NCI-H774 (cell line): ENCODE measurements at places on chromosomes 1 and 21.

GRCh38 chr1:47786316-47786715 lies 210.9 kb downstream of the TRABD2B start:
- DNase-seq, result no peak

DNA sequence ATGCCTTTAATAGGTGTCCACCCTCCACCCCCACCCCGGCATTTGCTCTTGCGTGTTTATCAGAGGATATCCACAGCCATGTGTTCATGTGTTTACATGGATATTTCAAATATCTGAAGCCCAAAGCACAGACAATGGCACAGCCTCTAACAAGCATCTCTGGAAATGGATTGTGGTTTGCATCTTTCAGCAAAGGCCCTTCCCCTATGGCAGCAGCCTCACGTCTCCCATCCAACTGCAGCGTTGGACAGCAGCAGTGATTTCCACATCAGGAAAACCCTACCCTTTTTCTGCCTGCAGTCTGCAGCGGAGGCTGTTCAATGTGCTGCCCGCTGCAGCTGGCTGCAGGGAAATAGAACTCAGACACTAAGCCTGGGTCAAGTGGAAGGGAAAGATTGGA lies 1.6 kb downstream of the RASSF5 start:
- no peak for DNase-seq

GRCh38 chr21:27047283-27047657 lies 80.4 kb upstream of the ADAMTS5 start:
- DNase-seq, result no peak

DNA sequence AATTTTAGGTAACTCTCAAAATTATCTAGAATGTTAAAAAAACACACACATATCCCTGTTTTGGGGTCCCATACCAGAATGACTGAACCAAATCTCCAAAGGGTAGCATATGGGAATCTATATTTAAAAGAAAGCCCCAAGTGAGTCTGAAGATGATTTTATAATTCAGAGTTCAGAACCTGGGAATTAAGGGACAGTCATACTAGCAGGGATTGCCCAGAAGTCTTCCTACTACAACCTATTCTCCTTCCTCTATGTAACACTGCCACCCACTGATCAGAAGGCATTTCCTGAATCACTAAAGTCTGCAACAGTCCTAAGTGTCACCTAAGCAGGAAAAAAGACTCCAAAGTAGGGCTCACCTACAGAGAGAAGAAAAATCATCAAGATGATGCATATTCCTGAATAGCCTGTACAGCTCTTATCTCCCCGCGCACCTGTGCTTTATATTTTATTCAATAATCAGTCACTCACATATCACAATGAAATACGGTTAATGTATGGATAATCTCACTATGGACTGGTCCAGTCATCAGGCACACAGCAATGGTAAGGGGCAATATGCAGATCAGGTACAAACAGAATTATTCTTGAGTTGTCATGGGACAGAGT lies 4.9 kb downstream of the RGS1 start:
- DNase-seq, result no peak

- DNase-seq, result no peak
Measured at GRCh38 chr1:246674049-246674448, 50.2 kb upstream of the SCCPDH start.

DNA sequence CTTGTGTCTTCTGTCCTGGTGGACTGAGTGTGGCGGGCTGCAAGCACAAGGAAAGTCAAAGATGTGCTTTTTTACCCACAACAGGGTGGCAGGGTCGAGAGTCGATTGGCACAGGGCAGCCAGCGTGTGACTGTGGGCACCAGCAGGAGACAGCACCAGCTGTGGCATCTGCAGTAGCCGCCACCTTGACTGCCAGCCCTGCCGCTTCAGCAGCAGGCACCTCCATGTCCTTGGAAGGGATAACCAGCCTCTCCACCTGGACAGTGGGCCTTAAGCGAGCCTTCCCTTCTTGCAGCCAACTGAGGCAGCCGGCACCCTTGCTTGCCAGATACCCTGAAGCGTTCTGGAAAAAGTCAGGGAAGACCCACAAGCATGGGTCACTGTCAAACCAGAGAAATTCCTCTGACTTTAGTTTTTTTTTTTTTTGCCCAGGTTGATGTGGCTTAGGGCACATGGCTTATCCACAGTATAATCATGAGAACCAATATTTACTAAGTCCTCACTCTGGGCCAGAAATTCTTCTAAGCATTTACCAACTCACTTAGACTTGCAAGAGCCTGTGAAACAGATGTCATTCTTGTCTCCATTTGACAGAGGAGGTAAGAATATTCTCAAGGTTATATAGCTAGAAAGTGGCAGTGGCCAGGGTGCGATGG lies 30.1 kb upstream of the PTGFRN start:
- DNase-seq, result no peak

DNA sequence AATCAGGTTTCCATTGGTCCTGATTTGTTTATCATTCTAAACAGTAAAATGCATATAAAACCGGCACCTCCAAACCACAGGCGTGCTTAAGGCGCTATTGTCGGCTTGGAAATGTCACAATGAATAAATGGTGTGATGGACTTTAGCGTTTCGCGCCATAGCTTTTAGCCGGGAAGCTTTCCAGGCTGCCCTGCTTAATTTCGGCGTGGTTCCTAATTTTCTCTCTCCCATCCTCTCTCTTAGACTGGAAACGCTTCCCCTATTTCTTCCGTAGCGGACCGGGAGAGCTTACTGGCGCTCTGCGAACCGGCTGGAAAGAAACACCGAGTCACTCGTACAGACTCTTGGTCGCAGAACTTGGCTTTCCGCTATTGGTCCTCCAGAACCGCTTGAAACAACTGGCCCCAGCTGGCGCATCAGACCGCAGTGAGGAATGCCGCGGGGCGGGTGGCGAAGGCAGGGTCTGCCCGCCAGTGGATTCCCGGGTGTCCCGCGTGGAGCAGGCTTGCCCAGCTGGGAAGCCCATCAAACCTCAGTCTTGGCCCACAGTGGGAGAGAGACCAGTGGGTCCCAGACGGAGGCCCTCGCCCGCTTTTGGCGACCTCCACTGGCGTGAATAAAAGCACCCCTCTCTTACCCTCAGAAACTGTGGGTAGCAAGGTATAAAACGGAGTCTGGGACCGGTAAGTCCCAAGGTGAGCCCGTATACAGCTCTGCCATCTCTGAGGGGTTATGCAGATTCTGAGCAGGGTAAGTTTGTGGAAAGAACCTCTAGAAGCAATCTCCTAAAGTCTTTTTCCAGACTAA lies 4.0 kb upstream of the LHX8 start:
- DNase-seq, result no peak

GRCh38 chr21:42850866-42851391 lies 28.4 kb downstream of the WDR4 start:
- no peak for DNase-seq

GRCh38 chr1:155485945-155486344 lies 76.7 kb downstream of the ASH1L start:
- DNase-seq, result no peak

DNA sequence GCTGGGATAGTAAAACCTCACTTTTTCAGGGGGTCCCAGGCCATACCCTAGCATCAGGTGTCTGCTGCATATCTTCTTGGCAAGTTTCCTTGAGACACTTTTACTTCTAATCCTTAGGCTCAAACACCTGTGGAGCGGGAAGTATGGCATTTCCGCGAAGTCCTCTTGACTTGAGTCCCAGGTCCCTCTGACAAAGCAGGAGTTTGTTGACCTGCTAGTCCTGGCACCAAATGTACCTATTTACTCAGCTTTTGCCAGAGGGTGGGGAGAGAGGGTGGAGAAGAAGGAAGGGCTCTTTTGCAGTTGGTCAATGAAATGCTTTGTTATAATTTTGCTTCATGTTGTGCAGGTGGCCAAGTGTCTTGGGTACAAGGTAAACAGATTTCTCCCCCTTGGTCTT lies 59.7 kb downstream of the CLIC6 start:
- peak; percentile 84 for DNase-seq

- no peak for DNase-seq
Measured at GRCh38 chr1:175628548-175629317, 114.7 kb downstream of the TNR start.

- peak; percentile 41 for DNase-seq
Measured at GRCh38 chr1:159188375-159188788, 16.3 kb upstream of the ACKR1 start.

DNA sequence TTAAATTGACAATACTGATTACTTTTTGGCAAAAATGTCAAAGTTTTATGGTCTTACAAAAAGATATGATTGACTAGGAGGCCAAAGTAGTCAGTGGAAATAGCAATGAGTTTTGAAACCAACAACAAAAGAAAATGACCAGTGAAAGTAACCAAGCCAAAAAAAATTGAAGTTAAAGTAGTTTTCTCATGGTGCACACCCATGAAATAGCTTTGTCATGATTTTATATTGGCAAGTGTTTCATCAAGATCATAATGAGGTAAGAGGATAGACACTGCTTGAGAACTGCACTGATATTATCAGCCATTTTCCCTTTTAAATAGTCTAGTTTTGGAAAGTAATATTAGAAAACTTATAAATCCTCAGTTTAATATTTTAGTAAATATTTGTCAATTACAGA lies 206.2 kb upstream of the ADAMTS5 start:
- no peak for DNase-seq

GRCh38 chr1:217857061-217857460 lies 225.9 kb downstream of the SPATA17 start:
- DNase-seq, result no peak

DNA sequence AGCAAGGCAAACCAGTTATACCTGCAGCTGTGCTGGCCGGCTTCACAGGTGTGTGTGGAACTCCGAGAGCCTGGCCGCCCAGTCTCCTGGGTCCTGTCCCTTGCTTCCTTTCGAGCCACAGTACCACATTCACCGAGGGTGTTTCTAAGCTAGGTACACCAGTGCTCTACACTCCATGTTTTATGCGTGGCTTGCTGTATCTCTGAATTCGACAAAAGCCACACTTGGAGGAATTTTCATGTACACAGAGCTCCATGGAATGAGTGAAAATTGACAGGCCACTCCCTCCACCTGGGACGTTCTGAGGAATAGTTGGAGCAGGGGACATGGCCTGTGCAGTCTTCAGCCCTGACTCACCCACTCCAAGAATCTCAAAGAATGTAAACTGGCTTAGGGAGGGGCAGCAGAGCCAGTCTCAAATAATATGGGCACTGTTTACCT lies 14.0 kb downstream of the ETS2 start:
- no peak for DNase-seq

DNA sequence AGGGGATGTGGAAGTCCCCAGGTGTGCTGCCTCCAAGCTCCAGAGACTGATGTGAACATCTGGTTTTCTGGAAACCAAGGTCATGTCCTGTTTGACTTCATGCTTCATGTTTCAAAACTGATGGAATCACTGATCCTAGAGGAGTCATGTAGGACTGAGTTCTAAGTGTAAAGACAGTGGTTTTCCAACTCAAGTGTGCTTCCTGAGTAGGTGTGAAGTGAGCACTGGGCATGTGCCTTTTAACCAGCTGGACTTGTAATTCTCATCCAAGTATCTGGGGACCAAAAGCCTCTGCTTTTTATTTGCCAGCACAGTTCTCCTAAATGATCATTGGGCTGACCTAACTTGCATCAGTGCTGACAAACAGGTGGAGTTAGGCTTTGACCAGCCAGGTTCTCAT lies 36.9 kb downstream of the ABCA4 start:
- DNase-seq, result no peak

- no peak for DNase-seq
Measured at GRCh38 chr1:99691175-99691574, 45.3 kb downstream of the PALMD start.

DNA sequence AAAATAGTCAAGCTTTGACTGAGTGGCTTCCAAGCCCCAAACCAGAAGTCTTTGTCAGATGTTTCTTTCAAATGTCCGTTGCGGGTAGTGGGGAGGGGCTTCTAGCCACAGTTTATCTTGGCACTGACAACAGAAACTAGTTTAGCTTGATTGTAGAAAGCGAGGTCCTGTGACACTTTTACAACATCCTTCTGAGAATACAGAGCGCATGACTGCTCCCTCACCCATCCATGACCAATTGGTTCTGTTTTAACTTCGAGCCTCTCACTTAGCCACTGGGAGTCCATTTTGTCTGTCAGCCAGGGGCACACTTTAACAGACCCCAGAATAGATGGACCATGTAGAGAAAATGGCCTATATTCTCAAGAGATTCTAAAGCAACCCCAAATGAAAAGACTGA lies 199.2 kb upstream of the ST6GALNAC5 start:
- no peak for DNase-seq

- no peak for DNase-seq
Measured at GRCh38 chr21:45859762-45860357, 121.7 kb upstream of the COL6A1 start.

GRCh38 chr1:165856606-165857005 lies 29.2 kb downstream of the UCK2 start:
- DNase-seq, result no peak

- DNase-seq, result no peak
Measured at GRCh38 chr1:161307230-161307768, 2.5 kb downstream of the MPZ start.
